ENCODE measurements at places on chromosomes 6 and 20.

- no peak for DNase-seq
These were observed 1.8 kb downstream of the SCP2D1 start for GRCh38 chr20:18815194-18815942.

- DNase-seq: no peak
These were observed 5.7 kb downstream of the SOD2 start for GRCh38 chr6:159687341-159687740.

GRCh38 chr6:8131265-8131897, 29.0 kb upstream of the EEF1E1 start:
- no peak for DNase-seq

DNA sequence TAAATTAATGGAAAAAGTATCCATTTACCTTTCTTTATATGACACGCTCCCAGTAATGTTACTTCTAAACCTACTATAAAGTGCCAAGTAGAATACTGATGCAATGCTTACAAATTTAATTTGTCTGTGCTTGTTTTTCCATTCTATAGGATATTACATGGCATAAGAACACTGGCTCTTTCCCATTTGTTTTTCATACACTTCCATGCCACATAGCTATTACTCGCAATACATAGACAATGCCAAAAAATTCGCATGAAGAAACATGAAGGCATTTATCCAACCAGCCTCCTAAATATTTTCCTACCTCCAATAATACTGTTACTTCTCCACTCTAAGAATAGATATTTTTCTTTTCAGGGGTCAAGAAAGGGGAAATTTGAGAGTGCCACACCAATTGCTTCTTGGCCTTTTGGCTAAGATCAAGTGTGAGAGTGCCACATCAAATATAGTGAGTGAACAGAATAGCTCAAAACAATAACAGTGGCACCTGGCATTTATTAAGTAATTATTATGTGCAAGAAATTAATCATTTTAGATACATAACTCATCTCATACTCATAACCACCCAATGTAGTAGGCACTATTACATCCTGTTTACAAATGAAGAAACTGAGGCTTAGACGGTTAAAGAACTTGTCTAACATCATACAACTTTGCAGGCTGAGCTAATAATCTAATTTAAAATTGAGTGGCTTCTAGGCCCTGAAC, 845 bp upstream of the DST start:
- no peak for DNase-seq

GRCh38 chr20:55415567-55416142, 589.7 kb downstream of the CBLN4 start:
- DNase-seq: no peak

GRCh38 chr6:13615792-13616120, 621 bp downstream of the NOL7 start:
- peak; percentile 35 for DNase-seq

DNA sequence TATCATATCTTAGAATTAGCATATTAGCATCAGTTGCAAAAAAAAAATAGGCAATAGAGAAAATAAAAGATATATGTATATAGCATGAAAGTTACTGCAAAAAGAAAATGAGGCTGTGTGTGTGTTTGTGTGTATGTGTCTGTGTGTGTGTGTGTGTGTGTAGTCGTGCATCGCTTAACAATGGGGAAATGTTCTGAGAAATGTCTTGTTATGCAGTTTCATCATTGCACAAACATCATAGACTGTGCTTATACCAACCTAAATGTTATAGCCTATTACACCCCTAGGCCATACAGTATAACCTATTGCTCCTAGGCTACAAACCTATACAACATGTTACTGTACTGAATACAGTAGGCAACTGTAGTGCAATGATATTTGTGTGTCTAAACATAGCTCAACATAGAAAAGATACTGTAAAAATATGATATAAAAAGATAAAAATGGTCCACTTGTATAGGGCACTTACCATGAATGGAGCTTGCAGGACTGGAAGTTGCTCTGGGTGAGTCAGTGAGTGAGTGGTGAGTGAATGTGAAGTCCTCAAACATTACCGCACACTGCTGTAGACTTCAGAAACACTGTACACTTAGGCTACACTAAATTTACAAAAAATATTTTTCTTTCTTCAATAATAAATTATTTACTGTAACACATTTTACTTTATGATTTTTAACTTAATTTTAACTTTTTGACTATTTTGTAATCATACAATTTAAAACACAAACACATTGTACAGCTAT, 805.1 kb downstream of the KIF16B start:
- DNase-seq: no peak

GRCh38 chr20:57656252-57656820, 36.1 kb upstream of the ZBP1 start:
- no peak for DNase-seq
